ENCODE measurements at places on chromosomes 2 and 18.
A peak's percentile ranks its signal among the peaks of the same experiment; 100 is the strongest.

- H3K36me3 ChIP-seq, result no peaks in the 10 kb centered on the region
- H3K27ac ChIP-seq, result no peak overlapping the region
- H3K27me3 ChIP-seq, result no peaks in the 10 kb centered on the region
- no peak for DNase-seq
- H3K4me1 ChIP-seq, result peaks cover 8% of the 10 kb centered on the region
Observed at GRCh38 chr2:119703526-119703925, 24.5 kb downstream of the TMEM177 start.

- DNase-seq, result no peak
- no peaks in the 10 kb centered on the region for H3K4me1 ChIP-seq
- no peaks in the 10 kb centered on the region for H3K27me3 ChIP-seq
- H3K27ac ChIP-seq, result no peak overlapping the region
- H3K36me3 ChIP-seq, result no peaks in the 10 kb centered on the region
Observed at GRCh38 chr18:274313-274712, 6.5 kb upstream of the THOC1 start.

DNA sequence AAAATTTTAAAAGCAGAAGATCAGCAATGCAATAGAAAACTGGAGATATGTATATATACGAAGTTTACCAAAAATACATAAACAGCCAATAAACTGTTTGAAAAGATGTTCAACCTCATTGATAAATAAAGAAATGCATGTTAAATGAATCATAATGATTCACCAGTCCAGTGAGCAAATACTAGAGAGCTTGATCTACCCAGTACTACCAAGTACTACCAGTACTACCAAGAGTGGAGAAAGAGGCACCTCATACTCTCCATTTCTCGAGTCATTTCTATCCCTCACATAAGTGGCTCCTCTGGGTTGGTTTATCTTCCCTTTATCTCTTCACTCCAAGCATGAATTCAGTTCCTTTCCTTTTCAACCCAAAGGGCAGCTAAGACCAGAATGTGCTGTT is 138.9 kb downstream of the MREG start:
- H3K4me3 ChIP-seq, result no peak overlapping the region
- no peaks in the 10 kb centered on the region for H3K27me3 ChIP-seq
- no peak for DNase-seq
- H3K4me1 ChIP-seq, result no peaks in the 10 kb centered on the region

GRCh38 chr2:10080536-10081304 is 509 bp upstream of the CYS1 start:
- peaks cover 2% of the 10 kb centered on the region for H3K4me1 ChIP-seq
- H3K36me3 ChIP-seq, result no peaks in the 10 kb centered on the region
- no peak for DNase-seq
- peak overlapping the region; percentile 80 for H3K4me3 ChIP-seq

DNA sequence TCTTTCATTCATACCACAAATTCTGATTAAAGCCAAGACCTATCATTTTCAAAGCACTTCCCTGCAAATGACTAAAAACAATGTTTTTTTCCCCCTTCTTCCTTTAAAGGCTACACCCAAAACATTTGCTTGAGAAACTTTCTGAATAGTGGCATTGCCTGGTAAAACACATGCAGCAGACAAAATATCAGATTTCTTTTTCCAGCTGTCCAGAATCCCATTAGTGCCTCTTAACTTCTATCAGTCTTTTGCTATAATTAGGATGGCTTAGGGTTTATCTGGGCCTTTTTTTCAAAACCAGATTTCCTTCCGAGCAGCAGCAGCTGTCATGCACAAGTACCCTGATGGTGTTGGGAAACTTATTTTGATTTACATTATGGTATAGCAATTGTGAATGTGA is 50.6 kb downstream of the ALPK2 start:
- no peaks in the 10 kb centered on the region for H3K27me3 ChIP-seq
- no peaks in the 10 kb centered on the region for H3K36me3 ChIP-seq
- no peak overlapping the region for H3K27ac ChIP-seq

- H3K27me3 ChIP-seq, result no peaks in the 10 kb centered on the region
- no peaks in the 10 kb centered on the region for H3K4me1 ChIP-seq
- no peak overlapping the region for H3K27ac ChIP-seq
Observed at GRCh38 chr2:112891385-112891831, 19.6 kb upstream of the IL37 start.

DNA sequence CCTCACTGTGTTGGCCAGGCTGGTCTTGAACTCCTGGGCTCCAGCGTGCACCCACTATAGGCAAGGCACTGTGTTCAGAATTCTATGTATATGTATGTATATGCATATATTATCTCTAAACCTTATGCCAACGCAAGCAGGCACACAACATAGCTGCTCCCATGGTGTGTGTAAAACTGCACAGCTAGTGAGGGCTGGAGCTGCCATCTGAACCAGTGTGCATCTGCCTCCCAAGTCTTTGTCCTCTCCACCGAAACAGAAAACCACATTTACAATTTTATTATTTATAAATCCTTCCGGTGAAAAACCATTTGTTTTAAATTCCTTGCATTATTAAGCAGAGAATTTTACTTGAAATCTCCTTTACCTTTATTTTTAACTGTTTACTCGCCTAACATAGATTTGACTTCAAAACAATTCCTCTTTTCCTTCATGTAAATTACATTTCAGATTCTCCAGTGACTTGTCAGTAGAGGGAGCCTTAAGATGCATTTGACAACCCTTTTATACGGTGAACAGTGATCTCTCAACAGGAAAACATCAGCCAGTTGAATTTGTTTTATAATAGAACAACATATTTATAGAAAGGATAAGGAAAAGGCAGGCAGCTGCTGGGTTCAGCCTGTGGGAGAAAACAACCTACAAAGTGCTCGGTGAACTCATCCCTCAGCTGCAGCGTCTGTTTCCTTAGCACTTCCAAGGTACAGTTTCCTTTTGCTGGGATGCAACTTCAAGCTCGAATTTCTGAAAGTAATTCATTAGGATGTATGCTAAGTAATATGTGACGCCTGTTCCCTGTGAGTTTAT is 101.2 kb downstream of the MYT1L start:
- H3K36me3 ChIP-seq, result no peaks in the 10 kb centered on the region
- DNase-seq, result no peak
- H3K4me3 ChIP-seq, result no peak overlapping the region
- H3K27ac ChIP-seq, result no peak overlapping the region

DNA sequence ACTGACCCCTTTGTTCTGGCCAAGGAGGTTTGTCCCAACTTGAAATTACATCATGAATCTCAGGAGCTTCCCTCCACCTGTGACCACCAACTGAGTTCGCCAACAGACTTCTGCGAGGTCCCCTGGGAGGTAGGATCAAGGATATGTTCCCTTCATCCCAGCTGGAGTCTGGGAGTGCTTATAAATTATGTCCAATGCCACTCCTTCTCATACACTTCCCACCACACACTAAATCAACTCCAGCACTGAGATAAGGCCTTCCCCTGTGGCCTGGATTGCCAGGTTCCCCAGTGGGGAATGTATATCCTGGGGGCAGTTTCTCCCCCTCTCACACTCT is 99.2 kb downstream of the RND3 start:
- no peaks in the 10 kb centered on the region for H3K4me1 ChIP-seq
- DNase-seq, result no peak
- H3K36me3 ChIP-seq, result no peaks in the 10 kb centered on the region
- H3K27ac ChIP-seq, result no peak overlapping the region
- no peaks in the 10 kb centered on the region for H3K27me3 ChIP-seq

DNA sequence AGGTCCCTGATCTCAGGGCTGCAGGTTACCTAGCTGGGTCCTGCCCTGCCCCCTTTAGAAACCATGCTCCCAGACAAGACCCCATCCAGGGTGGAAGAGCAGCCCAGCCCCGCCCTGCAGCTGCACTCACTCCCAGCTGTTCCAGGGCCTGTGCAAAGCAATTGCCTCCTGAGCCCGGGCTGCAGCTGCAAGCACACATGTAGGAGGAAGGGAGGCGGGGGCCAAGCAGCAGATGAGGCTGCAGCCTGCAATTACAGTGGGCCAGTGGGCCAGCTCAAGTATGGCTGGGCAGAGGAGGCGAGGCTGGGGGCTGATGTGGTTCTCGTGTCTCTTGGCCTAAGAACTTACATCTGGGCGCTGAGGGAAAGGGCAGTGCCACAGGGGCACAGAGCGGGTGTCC is 65.4 kb upstream of the TUBA3E start:
- H3K4me3 ChIP-seq, result no peak overlapping the region
- H3K36me3 ChIP-seq, result no peaks in the 10 kb centered on the region
- no peaks in the 10 kb centered on the region for H3K27me3 ChIP-seq
- H3K27ac ChIP-seq, result no peak overlapping the region
- DNase-seq, result no peak

DNA sequence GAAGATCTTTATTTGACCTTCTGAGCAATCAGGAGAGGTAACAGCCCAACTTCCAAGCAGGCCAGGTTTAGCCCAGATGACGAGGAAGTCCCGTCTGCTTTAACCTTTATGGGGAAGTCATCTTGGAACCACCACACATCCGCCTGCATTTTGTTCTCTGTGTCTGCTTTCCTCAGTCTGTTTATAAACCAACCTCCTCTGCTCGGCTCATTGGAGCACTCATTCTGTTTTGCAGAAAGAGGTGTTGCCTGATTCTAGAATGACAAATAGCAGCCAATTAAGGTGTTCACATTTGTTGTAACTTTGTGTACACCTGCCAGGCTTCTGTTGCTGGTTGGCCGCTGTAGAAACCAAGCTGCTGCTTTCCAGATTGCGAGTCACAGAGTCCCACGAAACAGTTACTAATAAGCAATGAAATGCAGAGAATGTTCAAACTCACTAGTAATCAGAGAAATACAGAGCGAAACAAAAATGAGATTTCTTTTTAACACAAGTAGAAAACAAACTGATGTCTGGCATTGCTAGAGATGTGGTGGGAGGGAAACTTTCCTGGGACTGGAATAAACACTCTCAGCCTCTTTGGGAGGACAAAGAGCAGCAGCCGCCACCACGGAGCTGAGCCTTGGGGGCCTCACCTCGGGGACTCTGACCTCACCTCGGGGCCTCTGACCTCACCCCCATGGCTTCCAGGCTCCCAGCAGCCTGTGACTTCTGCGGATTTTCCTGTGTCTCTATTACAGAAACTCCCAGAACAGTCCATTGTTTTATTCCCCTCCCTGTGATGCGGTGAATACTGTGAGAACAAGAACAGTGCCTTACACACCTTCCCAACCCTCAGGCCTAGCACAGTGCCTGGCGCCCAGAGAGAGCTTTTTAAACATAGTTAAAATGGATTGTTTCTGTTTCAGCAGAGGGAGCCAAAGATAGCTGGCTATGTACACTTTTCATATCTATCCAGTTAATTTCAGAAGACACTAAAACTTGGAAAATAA is 64.0 kb downstream of the MBP start:
- H3K4me3 ChIP-seq, result no peak overlapping the region
- DNase-seq, result no peak
- peaks cover 6% of the 10 kb centered on the region for H3K4me1 ChIP-seq
- H3K27me3 ChIP-seq, result no peaks in the 10 kb centered on the region

DNA sequence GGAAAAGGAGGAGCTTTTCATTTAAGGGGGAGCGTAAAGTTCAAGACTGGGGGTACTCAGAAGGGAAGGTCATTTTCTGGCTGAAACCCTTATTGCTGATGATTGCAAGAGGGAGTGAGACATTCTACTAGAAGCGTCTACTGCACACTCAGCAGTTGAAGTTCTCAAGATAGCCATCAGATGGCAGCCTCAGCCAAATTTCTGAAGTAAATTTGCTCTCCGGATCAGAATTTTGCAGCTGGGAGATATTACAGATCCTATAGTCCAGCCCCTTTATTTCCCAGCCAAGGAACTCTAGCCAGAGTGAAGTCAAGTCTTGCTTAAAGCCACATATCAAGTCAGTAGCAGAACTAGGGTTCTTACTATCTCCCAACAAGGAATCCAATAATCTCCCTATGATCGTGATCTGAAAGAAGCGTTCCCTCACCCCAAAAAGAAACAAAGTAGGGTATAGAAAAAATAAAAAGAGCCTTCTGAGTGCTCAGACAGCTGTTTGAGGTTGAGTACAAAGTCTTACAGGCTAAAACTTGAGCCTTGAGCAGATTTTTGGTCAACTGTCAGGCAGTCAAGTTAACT is 24.0 kb downstream of the RAX start:
- H3K27ac ChIP-seq, result no peak overlapping the region
- no peaks in the 10 kb centered on the region for H3K4me1 ChIP-seq
- no peaks in the 10 kb centered on the region for H3K27me3 ChIP-seq
- no peak for DNase-seq
- no peaks in the 10 kb centered on the region for H3K36me3 ChIP-seq
- H3K4me3 ChIP-seq, result no peak overlapping the region

GRCh38 chr2:5538772-5539171 is 153.4 kb upstream of the SOX11 start:
- no peak for DNase-seq
- H3K4me1 ChIP-seq, result 0 out of 2 replicates have a peak, but pooled peaks cover 3% of the 10 kb centered on the region
- no peaks in the 10 kb centered on the region for H3K27me3 ChIP-seq
- no peak overlapping the region for H3K4me3 ChIP-seq
- H3K27ac ChIP-seq, result no peak overlapping the region
- H3K36me3 ChIP-seq, result no peaks in the 10 kb centered on the region

DNA sequence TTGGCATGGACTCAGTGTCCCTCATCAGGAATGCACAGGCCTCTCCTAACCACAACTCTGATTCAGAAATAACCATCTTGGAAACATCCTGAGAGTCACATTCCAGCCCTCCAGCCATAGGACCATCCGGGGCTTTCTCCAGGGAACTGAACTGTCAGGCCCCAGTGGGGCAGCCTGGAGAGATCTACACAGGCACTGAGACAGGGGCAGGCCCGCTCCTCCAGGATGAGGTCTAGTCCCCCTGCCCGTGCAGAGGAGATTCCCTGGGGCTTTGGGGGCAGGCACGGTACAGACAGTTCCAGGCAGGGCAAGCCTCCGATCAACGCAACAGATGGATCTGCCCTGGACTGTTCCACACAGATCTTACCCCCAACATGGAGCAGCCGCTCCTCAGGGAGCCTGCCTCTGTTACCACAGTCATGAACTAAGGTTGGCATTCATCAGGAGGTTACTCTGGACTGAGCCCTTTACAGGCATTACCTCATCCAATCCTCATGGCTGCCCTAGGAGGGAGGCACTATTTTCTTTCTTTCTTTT is 12.0 kb downstream of the KCNK3 start:
- H3K36me3 ChIP-seq, result no peaks in the 10 kb centered on the region
- no peak for DNase-seq
- H3K27ac ChIP-seq, result no peak overlapping the region
- H3K4me1 ChIP-seq, result peaks cover 5% of the 10 kb centered on the region
- no peaks in the 10 kb centered on the region for H3K27me3 ChIP-seq

GRCh38 chr2:104865096-104865470 is 11.2 kb downstream of the POU3F3 start:
- H3K4me3 ChIP-seq, result no peak overlapping the region
- H3K36me3 ChIP-seq, result no peaks in the 10 kb centered on the region
- H3K4me1 ChIP-seq, result peaks cover 10% of the 10 kb centered on the region
- H3K27ac ChIP-seq, result no peak overlapping the region

DNA sequence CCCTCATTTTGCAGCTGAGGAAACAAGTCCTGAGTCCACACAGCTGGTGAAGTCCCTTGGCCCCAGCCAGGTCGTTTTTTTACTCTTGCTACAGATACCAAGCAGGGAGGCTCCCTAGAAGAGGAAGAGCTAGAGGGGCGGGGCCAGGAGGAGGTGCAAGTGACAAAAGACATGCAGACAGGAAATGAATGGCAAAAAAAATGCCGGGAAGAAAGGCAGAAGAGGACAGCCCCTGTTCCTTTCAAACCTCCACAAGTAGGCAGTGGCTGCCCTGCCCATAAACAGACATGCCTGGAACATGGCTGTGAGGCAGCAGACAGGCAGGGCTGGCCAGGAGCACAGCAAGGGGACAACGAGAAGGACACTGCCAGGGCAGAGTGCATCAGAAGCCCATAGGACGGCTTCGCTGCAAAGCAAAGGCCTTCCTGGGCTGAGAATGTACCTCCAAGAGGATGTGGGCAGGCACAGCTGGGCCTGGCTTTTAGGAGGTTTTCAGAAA is 108.7 kb downstream of the ZBTB7C start:
- peaks cover 2% of the 10 kb centered on the region for H3K4me1 ChIP-seq
- H3K36me3 ChIP-seq, result no peaks in the 10 kb centered on the region
- no peak overlapping the region for H3K27ac ChIP-seq
